CD4-positive, alpha-beta T cell treated with Interleukin-15 for 4 hours (primary cell): ENCODE measurements at places on chromosomes 3 and 15.
A peak's percentile ranks its signal among the peaks of the same experiment; 100 is the strongest.

GRCh38 chr15:52563501-52564060 lies 5.2 kb downstream of the ARPP19 start:
- DNase-seq, result no peak

DNA sequence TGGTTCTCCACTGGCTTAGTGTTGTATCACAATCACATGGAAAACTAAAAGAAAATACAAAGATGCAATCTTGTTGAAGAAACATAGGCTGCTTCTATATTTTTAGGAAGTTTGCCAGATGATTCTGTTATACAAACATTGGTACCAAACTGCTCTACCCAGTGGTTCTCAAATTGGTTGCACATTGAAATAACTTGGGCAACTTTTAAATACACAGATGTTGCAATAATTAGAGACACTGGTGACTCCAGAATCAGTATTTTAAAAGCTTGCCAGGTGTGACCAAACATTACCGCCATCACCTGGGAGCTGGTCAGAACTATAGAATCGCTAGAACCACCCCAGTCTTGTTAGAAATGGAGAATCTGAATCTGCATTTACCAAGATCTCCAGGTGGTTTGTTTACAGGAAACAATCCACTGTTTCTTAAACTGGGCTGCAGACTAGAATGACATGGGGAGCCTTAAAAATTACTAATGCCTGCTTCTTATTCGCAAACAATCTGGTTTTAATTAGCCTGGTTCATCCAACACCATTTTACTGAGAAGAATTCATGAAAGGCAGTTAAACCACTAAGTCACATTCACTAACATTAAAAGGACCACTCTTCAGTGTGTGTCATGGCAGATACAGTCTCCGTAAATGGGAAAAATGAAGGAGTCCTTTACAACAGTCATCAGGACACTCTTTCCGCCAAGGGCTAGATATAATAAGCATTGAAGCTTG lies 76.5 kb downstream of the ACAP2 start:
- no peak for DNase-seq

DNA sequence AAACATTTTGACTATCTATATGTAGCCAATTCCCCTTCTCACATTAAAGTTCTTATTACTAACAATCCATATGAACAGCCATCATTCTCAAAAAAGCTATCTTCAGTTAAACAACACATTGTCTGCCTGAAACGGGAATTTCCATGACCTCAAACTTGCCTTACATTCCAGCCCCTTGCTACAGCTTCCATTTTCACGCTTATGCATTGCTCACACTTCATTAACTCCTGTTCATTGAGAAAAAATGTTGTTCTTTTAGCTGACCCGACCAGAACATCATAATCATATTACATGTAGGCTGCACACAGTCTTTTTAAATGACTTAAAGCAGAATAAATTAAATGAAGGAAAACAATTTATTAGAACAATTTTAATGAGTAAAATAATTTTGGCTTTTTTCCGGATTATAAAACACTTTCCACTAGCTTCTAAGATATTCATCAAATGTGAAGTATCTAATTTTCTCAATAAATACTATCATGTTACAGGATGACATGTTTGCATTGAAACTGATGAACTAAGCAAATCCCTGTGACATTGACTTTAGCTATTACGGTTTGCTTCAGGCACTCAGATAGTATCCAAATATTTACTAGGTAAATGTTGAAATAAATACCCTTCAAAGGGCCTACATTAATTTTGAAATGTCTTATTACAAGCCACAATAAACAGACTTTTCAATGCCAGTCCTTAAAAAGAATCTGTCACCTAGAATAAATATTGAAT lies 49.9 kb downstream of the P3H2 start:
- DNase-seq, result no peak

- peak; percentile 10 for DNase-seq
Observed at GRCh38 chr3:129116482-129116946, 5.1 kb downstream of the RAB43 start.

DNA sequence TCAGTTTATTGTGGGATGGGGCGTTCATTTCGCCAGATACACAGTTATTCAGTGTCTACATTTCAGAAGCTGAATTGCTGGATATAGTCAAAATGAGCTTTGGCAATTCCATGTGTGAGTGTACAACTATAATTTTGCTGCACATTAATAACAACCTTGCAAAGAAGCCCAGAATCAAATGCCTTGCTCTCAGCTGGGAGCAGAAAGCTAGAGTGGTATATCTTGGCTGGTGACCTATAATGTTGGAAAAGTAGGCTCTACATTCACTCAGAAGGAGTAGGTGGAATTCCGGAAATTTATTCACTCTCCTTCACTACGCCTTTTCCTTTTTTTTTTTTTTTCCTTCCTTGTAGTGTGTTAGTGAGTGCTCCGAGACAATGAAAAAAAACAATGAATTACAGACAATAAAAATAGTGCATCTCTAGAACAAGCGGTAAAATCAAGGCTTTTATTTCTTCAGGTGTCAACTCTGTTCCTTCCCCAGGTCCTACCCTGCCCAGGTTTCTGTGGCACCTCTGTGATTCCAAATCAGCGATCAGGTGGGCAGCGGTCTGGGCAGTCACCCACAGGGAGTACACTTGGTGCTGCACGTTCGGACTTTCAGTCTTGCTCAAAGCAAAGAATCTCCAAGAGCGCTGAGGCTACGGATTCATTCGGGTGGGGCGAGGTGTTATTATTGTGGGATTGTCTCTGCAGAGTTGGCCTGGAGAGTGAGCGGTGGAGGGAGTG lies 910 bp upstream of the ARPP21 start:
- no peak for DNase-seq

GRCh38 chr3:19065027-19065426 lies 83.3 kb upstream of the KCNH8 start:
- no peak for DNase-seq

DNA sequence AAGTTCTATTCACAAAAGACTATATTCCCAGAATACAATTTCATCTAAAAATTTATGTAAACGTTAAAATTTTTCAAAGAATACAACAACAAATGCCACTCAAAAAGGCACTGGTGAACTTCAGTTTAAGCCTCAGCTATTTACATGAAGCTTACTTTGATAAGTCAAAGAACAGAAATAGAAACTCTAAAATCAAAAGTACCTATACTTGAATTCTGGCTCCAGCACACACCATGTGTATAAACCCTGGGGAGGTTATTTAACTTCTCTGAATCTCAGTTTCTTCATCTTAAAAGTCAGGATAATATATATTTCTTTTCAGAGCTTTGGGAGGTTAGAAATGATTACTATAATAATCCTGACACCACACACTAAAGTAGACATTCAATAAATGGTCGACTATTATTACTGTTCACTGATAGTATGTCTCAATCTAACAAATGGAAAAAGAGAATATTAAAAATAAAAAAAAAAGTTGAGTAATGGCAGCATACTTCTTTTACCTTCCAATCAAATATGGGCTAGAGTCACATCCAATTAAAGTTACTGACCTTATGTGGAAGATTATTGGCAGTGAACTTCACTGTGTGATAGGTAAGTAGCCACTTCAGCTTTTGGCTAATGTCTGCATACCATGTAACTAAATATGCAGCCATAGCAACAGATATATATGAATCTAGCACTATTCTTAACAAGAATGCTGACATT lies 248.4 kb downstream of the ISL2 start:
- no peak for DNase-seq

DNA sequence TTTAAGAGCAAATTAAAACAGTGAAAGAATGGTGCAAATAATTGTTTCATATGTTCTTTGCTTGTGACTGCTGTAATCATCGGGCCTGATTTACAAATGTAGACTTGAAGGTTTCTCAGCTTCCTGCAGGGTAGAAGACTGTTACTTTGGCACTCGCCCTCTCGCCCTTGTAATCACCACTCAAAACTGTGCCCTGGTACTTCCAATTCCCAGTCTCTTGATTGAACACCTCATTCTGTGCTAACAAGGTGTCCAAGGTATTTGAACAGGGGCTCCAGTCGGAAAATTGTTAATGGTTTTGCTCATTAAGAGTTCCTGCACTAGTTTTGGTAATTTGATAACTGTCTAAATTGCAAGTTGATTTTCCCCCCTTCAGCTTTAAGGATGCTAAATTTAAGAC lies 209.5 kb downstream of the ZIC1 start:
- DNase-seq, result no peak

- DNase-seq, result no peak
Observed at GRCh38 chr3:187955587-187955952, 198.4 kb upstream of the LPP start.

DNA sequence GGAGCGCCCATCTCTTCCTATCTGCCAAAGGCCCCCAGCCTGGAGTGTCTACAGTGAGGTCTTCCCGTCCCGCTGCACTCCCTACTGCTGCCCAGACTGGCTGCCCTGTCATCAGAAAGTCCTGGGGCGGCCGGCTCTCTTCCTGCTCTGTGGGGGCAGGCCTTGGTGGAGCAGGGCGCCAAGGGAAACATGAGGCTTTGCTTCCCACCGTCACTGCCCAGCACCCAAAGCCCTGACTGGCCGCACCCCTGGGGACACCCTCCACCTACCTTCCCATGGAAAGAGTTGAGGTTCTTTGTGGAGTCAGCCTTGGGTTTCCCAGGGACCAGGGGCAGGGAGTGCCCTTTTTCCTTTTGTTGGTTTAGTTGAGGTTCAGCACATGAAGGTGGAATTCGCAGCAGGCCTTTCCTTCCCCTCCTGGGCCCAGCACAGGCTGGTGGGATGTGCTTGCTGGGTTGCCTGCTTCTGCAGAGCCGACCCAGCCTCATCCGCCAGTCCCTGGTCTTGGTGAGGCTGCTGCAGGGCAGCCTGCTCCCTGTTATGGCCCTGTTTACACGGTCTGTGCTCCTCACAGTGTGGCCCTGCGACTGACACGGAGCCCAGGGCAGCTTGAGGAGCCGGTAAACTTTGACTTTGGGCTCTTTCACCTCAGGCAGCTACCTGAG lies 51.8 kb upstream of the PLXNA1 start:
- no peak for DNase-seq

GRCh38 chr15:96553006-96553405 lies 222.5 kb downstream of the NR2F2 start:
- DNase-seq, result no peak

DNA sequence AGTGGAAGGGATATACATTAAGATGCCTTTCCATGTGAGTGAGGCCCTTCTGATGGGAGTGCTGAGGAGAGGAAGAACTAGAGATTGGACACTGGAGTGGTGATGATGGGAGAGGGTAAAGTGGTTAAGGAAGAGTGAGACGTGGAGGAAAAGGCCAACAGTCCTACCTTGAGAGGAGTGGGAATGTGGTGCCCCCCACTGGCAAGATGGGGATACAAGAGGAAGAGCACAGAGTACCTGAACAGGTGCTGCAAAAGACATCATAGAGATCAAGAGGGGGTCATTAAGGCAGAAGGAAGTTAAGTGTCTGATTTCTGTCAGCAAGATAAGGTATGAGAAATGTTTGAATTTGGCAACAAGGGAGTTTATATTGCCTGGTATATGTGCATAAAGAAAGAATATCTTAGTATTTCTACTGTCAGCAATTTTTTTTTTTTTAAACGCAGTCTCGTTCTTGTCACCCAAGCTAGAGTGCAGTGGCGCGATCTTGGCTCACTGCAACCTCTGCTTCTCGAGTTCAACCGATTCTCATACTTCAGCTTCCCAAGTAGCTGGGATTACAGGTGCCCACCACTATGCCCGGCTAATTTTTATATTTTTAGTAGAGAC lies 34.0 kb downstream of the ARIH2 start:
- peak; percentile 56 for DNase-seq

DNA sequence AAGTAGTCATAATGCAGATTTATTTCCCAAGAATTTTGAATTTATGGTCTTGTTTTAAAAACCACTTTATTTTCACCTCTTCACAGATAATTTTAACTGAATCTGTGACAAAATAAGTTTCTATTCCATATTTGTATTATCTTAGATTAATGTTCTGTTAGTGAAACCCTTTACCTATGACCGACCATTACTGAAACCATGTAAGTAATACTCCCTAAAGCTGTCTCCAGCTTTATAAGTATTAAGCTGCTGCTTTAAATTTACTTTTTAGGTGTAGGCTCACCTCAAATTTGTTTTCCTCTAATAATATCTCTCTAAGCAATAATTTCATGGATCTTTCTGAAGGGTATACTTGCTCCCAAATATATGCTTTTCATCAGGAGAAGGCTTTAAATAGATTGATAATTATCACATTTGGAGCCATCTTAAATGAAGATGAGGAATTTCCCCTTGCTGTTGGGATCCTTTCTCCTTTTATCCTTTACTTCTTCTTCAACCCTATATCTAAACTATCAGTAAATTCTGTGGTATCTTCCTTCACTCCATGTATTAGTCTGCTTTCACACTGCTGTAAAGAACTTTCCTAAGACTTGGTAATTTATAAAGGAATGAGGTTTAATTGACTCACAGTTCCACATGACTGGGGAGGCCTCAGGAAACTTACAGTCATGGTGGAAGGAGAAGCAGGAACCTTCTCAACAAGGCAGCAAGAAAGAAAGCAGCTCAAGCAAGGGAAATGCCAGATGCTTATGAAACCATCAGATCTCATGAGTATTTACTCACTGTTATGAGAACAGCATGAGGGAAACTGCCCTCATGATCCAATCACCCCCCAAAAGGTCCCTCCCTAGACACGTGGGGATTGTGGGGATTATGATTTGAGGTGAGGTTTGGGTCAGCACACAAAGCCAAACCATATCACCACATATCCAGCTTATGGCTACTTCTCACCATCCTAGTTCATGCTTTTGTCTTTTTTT lies 92.3 kb upstream of the P2RY1 start:
- no peak for DNase-seq

DNA sequence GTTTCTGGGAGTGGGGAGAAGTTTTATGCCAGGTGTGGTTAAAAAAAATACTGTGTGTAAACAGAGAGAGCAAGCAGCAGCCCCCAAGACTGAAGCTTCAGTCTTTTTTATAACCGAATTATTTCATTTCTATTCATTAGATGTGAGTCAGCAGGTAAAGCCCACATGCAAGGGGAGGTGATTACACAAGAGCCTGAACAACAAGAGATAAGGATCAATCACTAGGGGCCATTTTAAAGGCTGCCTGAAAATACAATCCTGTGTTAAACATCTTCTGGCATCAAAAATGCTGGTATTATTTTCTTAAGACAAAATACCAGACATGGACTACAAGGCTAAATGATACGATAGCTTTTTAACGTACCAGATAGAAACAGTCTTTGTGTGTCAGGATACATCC lies 217.3 kb downstream of the SUCLG2 start:
- no peak for DNase-seq

GRCh38 chr3:185340751-185341150 lies 22.2 kb upstream of the MAP3K13 start:
- no peak for DNase-seq
